HepG2 (cell line): ENCODE measurements at places on chromosomes 7 and 10. TPM values are rescaled to one million over a fixed set of nuclear protein-coding genes. Genes with fewer than 3 reads are reported as not detected.

- H3K36me3 ChIP-seq = no peaks in the 10 kb centered on the region
- no peak overlapping the region for H3K27ac ChIP-seq
- DNase-seq = no peak
- H3K4me3 ChIP-seq = no peak overlapping the region
- H3K4me1 ChIP-seq = 0 out of 2 replicates have a peak, but pooled peaks cover 5% of the 10 kb centered on the region
- no peaks in the 10 kb centered on the region; the same call in 1 of the 2 replicates for H3K27me3 ChIP-seq
Observed at GRCh38 chr10:31644931-31645633, 283.5 kb downstream of the ARHGAP12 start.

GRCh38 chr10:48632166-48632565, 27.3 kb upstream of the ARHGAP22 start:
- H3K4me3 ChIP-seq = no peak overlapping the region
- no peaks in the 10 kb centered on the region for H3K36me3 ChIP-seq
- no peak for DNase-seq
- peaks cover 2% of the 10 kb centered on the region; the same call in 1 of the 2 replicates for H3K27me3 ChIP-seq
- no peaks in the 10 kb centered on the region for H3K4me1 ChIP-seq

GRCh38 chr7:47492716-47493325, 89.1 kb downstream of the TNS3 start:
- H3K36me3 ChIP-seq = peaks cover 48% of the 10 kb centered on the region
- DNase-seq = no peak
- H3K27me3 ChIP-seq = no peaks in the 10 kb centered on the region
- no peak overlapping the region for H3K4me3 ChIP-seq
- no peak overlapping the region for H3K27ac ChIP-seq

Gene A1CF
- total RNA-seq = 58.1 and 102 TPM in 2 replicates

DNA sequence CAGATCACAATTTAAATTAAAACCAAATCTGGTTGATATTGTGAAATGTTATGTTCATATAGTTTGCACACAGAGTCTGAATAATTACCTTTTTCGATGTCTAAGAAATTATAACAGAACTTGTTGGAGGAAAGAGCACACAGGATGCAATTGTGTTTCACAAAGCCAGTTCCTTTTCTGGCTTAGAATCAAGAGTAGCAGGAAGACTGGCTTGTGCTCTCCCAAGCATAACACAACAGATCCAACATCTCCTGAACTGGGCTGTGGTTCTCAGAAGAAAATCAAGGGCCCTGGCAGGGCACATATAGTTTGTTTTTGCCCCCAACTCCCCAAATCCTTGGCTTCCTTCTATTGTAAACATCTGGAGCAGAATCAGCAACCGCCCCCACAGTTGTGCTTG, 62.7 kb downstream of the LRRC4 start:
- H3K27me3 ChIP-seq = no peaks in the 10 kb centered on the region
- H3K27ac ChIP-seq = no peak overlapping the region
- peaks cover 7% of the 10 kb centered on the region for H3K36me3 ChIP-seq
- H3K4me3 ChIP-seq = no peak overlapping the region

DNA sequence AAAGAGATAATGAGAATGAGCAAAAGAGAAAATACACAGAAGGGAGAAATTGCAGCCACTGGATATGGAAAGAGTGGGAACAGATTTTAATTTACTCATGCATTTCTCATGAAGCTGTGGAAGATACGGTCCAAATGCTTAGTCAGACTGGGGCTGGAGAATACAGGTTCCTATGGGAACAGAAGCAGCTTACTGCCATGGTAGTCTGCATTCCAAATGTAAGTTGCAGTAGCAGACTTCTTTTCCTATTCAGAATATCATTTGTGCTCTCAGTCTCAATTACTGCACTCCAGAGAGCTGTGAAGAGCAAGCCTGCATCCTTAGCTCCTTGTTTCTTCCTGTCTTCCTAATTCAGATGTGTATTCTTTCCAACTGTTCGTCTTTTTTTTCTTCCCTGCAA, 190.8 kb upstream of the TMEM196 start:
- no peak overlapping the region for H3K4me3 ChIP-seq
- DNase-seq = no peak
- H3K27me3 ChIP-seq = no peaks in the 10 kb centered on the region
- no peaks in the 10 kb centered on the region for H3K4me1 ChIP-seq
- no peaks in the 10 kb centered on the region for H3K36me3 ChIP-seq

GRCh38 chr7:46707973-46708372, 786.9 kb upstream of the IGFBP3 start:
- no peak overlapping the region for H3K4me3 ChIP-seq
- DNase-seq = no peak
- H3K4me1 ChIP-seq = no peaks in the 10 kb centered on the region
- no peak overlapping the region for H3K27ac ChIP-seq
- no peaks in the 10 kb centered on the region for H3K27me3 ChIP-seq

DNA sequence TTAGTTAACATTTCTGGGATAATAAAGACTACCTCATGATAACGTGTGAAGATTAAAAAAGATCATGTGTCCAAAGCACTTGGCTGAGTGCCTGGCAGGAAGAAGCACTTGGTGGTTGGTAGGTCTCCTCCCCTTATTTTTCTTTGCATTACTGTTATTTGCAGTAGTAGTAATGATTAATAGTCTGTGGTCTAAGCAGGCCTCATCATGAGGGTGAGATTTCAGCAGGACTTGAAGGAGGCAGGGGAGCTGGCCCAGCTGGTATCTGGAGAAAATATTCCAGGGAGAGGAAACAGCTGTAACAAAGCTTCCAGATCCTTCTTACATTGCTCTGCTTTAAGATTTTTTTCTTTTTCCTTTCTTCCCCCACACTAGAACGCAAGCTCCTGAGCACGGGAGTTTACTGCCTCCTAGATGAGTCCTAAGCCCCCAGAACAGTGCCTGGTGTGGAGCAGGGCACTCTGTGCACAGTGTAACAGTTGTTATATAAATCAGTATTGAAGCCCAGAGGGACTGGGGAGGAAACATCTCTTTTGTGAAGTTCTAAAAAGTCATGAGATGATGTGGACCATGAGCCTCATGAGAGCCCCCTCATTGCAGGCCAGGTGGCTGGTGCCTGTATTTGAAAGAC, 31.1 kb upstream of the RHEB start:
- no peak overlapping the region for H3K4me3 ChIP-seq
- no peaks in the 10 kb centered on the region for H3K36me3 ChIP-seq
- H3K27ac ChIP-seq = no peak overlapping the region
- H3K4me1 ChIP-seq = peaks cover 12% of the 10 kb centered on the region
- DNase-seq = peak; percentile 23

- DNase-seq = peak; percentile 58
- peaks cover 24% of the 10 kb centered on the region for H3K4me1 ChIP-seq
- peak within 1 kb of the TSS; percentile 85 for H3K4me3 ChIP-seq
Observed at GRCh38 chr10:68406815-68407548, at the start of gene RUFY2. RUFY2 (minus strand) TSS chr10:68407277; CDS start chr10:68407189, 88 bp downstream.

Gene OIT3
- not detected in 2 replicates for total RNA-seq

- H3K36me3 ChIP-seq = no peaks in the 10 kb centered on the region
- no peak for DNase-seq
- H3K27ac ChIP-seq = no peak overlapping the region
- H3K4me3 ChIP-seq = no peak overlapping the region
Observed at GRCh38 chr10:77604063-77604462, 33.5 kb downstream of the KCNMA1 start.

Gene PPP1R17
- total RNA-seq = not detected in 2 replicates

Gene MSS51
- total RNA-seq = 0.18 and 0.91 TPM in 2 replicates

GRCh38 chr7:45366475-45366874, 207.7 kb upstream of the ADCY1 start:
- no peaks in the 10 kb centered on the region for H3K27me3 ChIP-seq
- H3K27ac ChIP-seq = no peak overlapping the region
- no peaks in the 10 kb centered on the region for H3K4me1 ChIP-seq
- DNase-seq = no peak
- H3K4me3 ChIP-seq = no peak overlapping the region

- no peaks in the 10 kb centered on the region for H3K27me3 ChIP-seq
- no peak overlapping the region for H3K27ac ChIP-seq
- DNase-seq = no peak
- H3K4me3 ChIP-seq = no peak overlapping the region
Observed at GRCh38 chr10:22984066-22984465, 56.2 kb downstream of the ARMC3 start.

GRCh38 chr7:129616530-129616929, 5.0 kb downstream of the NRF1 start:
- DNase-seq = no peak
- peaks cover 80% of the 10 kb centered on the region for H3K4me1 ChIP-seq
- H3K36me3 ChIP-seq = no peaks in the 10 kb centered on the region
- no peak overlapping the region for H3K4me3 ChIP-seq
- no peak overlapping the region for H3K27ac ChIP-seq

DNA sequence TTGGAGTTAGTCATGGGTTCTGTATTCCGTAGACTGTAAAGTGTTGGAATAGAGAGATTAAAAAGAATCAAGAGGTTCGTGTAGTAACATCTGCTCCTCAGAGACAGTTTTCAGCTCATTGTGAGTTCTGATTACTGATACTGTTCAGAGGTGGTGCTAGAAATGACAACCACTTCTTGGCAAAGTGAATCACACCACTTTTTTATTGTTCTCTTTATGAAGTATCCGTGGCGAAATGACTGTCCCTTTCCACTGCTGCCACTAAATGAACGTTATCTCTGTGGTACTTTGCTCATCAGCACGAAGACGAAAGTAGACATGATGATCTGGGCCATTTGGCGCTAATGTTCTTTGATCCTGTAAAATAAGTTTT, 860 bp downstream of the RPP30 start:
- H3K4me3 ChIP-seq = peak overlapping the region; percentile 86
- H3K27me3 ChIP-seq = no peaks in the 10 kb centered on the region; the same call in 2 of the 3 replicates
- DNase-seq = no peak
- no peak overlapping the region for H3K27ac ChIP-seq
- H3K36me3 ChIP-seq = no peaks in the 10 kb centered on the region; the same call in 1 of the 2 replicates

Gene TAS2R41
- not detected in 2 replicates for total RNA-seq

Gene EPHB6
- not detected in 2 replicates for total RNA-seq

DNA sequence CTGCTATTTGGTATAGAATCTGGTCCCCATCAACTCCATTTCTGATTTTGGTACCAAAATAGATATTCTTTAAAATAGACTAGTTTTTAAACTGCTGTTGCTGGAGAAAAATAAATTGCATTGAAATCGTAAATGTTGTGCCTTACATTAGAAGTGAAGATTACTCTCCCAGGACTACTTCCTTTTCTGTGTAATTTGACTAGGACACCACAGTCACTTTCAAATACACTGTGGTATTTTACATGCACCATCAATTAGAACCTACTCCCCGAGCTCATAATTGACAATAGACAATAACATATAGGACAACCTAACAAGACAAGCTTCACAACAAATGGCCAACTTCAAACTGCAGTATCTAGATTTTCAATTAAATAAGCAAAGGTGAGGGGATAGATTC, 211.5 kb downstream of the DGKB start:
- no peaks in the 10 kb centered on the region for H3K4me1 ChIP-seq
- H3K27me3 ChIP-seq = no peaks in the 10 kb centered on the region
- H3K4me3 ChIP-seq = no peak overlapping the region
- no peak overlapping the region for H3K27ac ChIP-seq
- DNase-seq = no peak

DNA sequence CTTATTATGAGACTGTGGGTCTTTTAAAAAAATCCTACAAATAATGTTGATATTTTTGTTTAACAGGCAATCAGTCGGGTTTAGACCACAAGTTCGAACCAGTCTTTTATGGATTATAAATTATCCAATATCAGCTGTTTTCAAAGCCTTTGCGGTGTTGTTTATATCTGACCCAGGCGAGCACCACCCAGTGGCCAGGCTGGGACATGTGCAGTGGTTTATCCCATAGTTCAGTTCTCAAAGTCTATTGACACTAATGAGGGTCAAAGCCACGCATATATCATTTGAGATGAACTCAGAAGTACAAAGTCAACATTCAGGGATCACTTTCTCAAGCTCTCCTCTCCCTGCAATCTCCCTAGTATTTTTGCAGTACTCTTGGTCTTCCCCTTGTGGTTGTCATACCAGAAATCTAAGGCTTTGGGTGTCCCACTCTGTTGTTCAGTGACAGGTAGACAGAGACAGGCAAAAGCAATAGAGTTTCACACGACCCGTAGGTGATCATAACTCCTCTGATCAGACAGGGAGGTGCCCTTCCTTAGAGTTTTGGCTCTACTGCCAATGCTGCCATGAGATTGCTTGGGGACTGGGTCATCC, 117.4 kb upstream of the POM121L12 start:
- no peaks in the 10 kb centered on the region for H3K36me3 ChIP-seq
- H3K27me3 ChIP-seq = no peaks in the 10 kb centered on the region
- no peaks in the 10 kb centered on the region for H3K4me1 ChIP-seq
- no peak overlapping the region for H3K4me3 ChIP-seq
- DNase-seq = no peak
- no peak overlapping the region for H3K27ac ChIP-seq

- peaks cover 14% of the 10 kb centered on the region; the same call in 2 of the 3 replicates for H3K27me3 ChIP-seq
- H3K27ac ChIP-seq = no peak overlapping the region
- no peaks in the 10 kb centered on the region for H3K36me3 ChIP-seq
- no peak for DNase-seq
- no peak overlapping the region for H3K4me3 ChIP-seq
- H3K4me1 ChIP-seq = peaks cover 9% of the 10 kb centered on the region
Observed at GRCh38 chr7:143415742-143416397, 7.2 kb upstream of the EPHA1 start.

DNA sequence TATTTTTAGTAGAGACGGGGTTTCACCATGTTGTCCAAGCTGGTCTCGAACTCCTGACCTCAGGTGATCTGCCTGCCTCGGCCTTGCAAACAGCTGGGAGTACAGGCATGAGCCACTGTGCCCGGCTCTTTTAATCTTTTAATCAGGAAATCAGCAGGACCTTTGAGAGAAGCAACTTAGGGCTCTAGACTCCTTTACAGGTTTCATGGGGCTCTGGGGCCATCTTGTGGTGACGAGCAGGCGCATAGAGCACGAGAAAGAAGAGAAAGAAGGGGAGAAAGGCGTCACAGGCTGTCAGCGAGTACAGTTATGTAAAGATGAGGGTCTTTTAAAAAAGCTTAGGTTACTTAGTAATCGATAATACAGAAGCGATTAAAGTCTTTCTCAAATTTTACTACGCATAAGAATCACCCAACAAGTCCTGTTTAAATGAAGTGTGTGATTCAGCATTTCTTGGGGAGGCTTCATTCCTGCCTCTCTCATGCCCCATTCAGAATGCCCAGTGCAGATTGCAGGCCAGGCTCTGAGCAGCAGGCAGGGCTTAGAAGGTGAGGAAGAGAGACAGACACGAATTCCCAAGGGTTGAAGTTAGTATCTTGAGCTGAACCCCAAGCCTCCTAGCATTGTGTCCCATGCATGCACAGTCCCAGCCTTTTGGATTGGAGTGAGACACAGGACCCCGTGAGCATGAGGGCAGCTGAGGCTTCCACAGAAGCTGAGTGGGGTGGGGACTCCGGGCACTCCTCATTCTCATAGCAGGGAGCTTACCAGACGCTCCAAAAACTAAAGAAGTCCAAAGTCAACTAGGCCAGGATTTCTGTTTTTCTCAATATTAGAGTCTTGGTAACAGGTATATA, 23.6 kb upstream of the PFKP start:
- no peak overlapping the region for H3K4me3 ChIP-seq
- peak; percentile 69 for DNase-seq
- no peaks in the 10 kb centered on the region; the same call in 2 of the 3 replicates for H3K27me3 ChIP-seq
- H3K36me3 ChIP-seq = no peaks in the 10 kb centered on the region
- peaks cover 13% of the 10 kb centered on the region for H3K4me1 ChIP-seq
- H3K27ac ChIP-seq = no peak overlapping the region
